ENCODE measurements at places on chromosomes 13 and 19.

- no peak overlapping the region for H3K4me3 ChIP-seq
- no peak overlapping the region for H3K27ac ChIP-seq
- DNase-seq: peak; percentile 57
Measured at GRCh38 chr19:38033658-38034491, 126.9 kb downstream of the SIPA1L3 start.

DNA sequence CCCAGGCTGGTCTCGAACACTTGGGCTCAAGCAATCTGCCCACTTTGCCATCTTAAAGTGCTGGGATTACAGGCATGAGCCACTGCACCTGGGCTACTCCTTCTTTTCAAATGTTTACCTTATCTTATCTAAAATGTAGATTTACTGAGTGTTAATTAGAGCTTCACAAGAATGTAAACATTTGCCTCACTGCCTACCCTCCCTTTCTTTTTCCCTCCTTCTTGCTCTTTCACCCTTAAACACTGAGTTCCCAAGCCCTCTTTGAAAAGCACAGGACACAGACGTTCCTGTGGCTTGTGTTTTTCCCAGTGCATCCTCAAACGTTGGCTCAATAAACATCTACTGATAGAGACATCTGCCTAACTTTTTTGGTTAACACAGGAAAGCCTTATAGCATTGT lies 32.7 kb upstream of the CYSLTR2 start:
- no peak overlapping the region for H3K27ac ChIP-seq
- H3K36me3 ChIP-seq: no peaks in the 10 kb centered on the region
- H3K27me3 ChIP-seq: no peaks in the 10 kb centered on the region
- no peak for DNase-seq

DNA sequence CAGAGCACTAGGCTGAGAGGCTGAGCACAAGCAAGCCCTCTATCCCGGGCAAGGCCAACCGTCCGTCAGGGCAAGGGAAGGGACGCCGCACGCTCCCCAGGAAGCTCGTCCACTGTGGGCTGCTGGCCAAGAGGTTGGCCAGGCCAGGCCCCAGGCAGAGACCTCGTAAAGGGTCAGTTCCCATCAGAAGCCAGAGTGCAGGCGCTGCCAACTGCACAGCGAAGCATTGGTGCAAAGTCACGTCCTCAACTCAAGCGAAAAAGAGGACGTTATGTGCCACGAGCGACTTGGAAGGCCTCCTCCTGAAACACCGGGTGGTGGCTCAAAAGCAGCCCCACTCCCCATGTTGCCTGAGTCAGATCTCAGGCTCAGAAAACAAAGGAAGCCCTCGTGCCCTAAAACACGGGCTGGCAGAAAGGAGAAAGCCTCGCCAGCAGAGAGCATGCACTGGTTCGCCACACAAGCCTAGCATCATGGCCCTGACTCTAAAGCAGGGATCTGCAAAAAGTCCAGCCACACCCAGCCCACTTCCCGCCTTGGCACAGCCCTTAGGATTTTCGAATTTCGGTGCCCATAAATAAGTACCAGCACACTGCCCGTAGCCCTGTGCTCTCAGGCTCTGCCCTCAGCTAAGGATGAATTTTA lies 4.7 kb downstream of the AKAP8 start:
- H3K27ac ChIP-seq: no peak overlapping the region
- H3K36me3 ChIP-seq: peaks cover 5% of the 10 kb centered on the region
- H3K27me3 ChIP-seq: no peaks in the 10 kb centered on the region
- no peak for DNase-seq

GRCh38 chr13:68666774-68667397 lies 1436.8 kb upstream of the PCDH9 start:
- H3K27ac ChIP-seq: no peak overlapping the region
- H3K36me3 ChIP-seq: no peaks in the 10 kb centered on the region
- no peak overlapping the region for H3K4me3 ChIP-seq
- H3K4me1 ChIP-seq: no peaks in the 10 kb centered on the region

- peaks cover 8% of the 10 kb centered on the region for H3K4me1 ChIP-seq
- no peaks in the 10 kb centered on the region for H3K27me3 ChIP-seq
- H3K36me3 ChIP-seq: no peaks in the 10 kb centered on the region
- no peak overlapping the region for H3K27ac ChIP-seq
- no peak for DNase-seq
Measured at GRCh38 chr13:25186187-25186586, 14.1 kb upstream of the AMER2 start.

- H3K36me3 ChIP-seq: no peaks in the 10 kb centered on the region
- H3K4me1 ChIP-seq: no peaks in the 10 kb centered on the region
- H3K27ac ChIP-seq: no peak overlapping the region
- no peak overlapping the region for H3K4me3 ChIP-seq
Measured at GRCh38 chr19:34832581-34833112, 59.6 kb upstream of the ZNF599 start.

DNA sequence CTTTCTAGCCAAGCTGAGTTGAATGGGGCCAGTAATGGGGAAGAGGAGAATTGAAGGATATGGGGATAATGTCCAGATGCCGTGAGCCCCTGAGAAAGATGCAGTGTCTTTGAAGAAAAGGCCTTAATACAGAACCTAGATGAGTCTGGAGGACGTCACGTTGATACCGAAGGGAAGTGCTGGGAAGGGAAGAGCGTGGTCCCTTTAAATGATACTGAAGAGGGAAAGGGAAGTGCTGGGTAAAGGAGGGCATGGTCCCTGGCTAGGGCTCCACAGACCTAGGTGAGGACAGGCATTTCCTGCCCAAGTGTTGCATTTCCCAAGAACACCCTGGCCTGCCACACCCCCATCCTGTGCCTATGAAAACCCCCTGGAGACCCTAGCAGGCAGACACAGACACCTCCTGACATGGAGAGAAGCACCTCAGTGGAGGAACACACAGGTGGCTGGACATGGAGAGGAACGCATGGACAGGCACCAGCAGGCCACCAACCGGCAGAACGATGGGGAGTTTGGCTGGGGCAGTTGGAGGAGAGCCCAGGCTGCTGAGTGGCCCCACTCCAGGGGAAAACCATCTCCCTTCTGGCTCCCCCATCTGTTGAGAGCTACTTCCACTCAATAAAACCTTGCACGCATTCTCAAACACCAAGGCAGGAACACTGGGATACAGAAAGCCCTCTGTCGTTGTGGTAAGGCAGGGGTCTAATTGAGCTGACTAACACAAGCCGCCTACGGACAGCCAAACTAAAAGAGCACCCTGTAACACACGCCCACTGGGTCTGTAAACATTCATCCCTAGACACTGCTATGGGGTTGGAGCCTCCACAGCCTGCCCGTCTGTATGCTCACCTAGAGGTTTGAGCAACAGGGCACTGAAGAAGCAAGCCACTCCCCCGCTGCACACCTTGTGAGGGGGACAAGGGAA lies 34.9 kb upstream of the POMP start:
- H3K4me1 ChIP-seq: no peaks in the 10 kb centered on the region
- no peaks in the 10 kb centered on the region for H3K27me3 ChIP-seq
- no peak overlapping the region for H3K4me3 ChIP-seq
- H3K36me3 ChIP-seq: no peaks in the 10 kb centered on the region
- no peak for DNase-seq
- no peak overlapping the region for H3K27ac ChIP-seq

DNA sequence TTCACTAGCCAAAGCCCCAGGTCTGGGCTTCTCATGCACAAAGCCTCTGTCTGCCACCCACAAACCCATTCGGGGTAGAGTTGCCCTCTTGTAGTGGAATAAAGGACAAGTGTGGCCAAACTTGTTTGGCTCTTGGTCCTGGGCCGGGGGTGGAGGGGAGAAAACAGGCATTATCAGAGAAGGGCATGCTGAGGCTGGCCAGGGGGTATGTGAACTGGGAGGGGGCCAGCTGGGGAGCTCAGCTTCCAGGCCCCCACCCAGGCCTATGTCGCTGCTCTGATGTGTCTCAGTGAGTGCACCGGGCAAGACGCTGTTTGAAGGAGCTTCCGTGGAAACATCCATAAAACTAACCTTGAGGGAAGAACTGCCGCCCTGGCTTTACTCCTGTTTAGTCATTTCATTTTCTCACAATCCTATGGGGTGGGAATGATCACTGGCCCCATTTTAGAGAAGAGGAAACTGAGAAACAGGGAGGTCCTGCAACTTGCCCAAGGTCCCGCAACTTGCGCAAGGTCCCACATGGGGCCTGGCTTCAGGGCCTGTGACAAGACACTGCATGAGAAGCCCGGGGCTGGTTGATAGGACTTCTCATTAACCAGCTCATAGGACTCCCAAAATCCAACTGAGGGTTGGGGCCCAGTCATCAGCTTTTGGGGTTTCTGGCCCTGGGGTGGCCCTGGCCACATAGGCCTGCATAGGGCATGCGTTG lies 30.8 kb downstream of the CCNE1 start:
- no peak for DNase-seq
- H3K4me3 ChIP-seq: peak overlapping the region; percentile 71
- H3K27ac ChIP-seq: no peak overlapping the region
- peaks cover 30% of the 10 kb centered on the region for H3K27me3 ChIP-seq
- no peaks in the 10 kb centered on the region for H3K36me3 ChIP-seq

GRCh38 chr13:108083056-108083455 lies 132.3 kb downstream of the LIG4 start:
- H3K27ac ChIP-seq: no peak overlapping the region
- H3K4me1 ChIP-seq: peaks cover 6% of the 10 kb centered on the region
- no peak for DNase-seq
- H3K36me3 ChIP-seq: no peaks in the 10 kb centered on the region
- no peaks in the 10 kb centered on the region for H3K27me3 ChIP-seq

- no peaks in the 10 kb centered on the region for H3K27me3 ChIP-seq
- H3K27ac ChIP-seq: no peak overlapping the region
- H3K4me3 ChIP-seq: no peak overlapping the region
- no peak for DNase-seq
- peaks cover 6% of the 10 kb centered on the region for H3K4me1 ChIP-seq
- H3K36me3 ChIP-seq: no peaks in the 10 kb centered on the region
Measured at GRCh38 chr13:53007872-53008271, 20.7 kb upstream of the OLFM4 start.

DNA sequence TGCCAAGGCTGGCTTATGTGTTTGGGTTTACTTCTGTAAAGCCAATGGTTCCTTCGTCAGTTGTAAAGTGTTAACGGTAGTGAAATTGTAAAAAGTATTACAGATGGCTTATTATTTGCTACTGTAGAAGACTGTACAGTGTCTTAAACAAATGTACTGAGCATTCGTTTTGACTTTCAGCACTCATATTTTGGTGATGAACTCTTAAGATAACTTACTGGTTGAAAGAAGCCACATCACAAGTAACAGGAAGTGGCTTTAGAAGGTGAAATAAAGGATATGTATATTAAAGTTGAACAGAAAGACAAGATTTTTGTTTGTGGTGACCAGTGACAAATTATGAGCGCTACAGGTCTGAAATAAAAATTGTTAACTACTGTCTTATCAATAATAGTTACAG lies 64.2 kb downstream of the URI1 start:
- no peaks in the 10 kb centered on the region for H3K27me3 ChIP-seq
- H3K4me3 ChIP-seq: no peak overlapping the region
- no peak overlapping the region for H3K27ac ChIP-seq
- peaks cover 22% of the 10 kb centered on the region for H3K36me3 ChIP-seq
- peaks cover 17% of the 10 kb centered on the region for H3K4me1 ChIP-seq

DNA sequence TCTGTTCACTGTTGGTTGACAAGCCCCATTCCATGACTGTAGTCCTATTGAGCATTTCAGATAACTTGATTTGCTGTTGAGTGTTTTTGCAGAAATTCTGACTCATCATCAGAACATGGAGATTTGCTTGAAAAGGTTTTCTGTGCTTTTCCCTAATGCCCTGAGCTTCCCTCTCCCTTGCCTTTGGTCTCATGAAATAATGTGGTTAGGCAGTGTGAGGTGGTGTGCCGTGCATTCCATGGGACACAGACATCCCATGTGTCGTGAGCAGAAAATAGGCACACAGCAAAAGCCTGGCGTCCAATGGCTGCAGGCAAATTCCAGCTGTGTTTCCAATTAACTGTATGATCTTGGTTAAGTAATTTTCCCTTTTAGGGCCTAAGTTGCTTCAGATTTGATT lies 197.4 kb downstream of the DLEU7 start:
- no peak overlapping the region for H3K27ac ChIP-seq
- H3K4me1 ChIP-seq: peaks cover 7% of the 10 kb centered on the region
- no peak overlapping the region for H3K4me3 ChIP-seq
- DNase-seq: no peak
- no peaks in the 10 kb centered on the region for H3K27me3 ChIP-seq

- H3K4me1 ChIP-seq: peaks cover 13% of the 10 kb centered on the region
- peak overlapping the region; percentile 43 for H3K4me3 ChIP-seq
- peak; percentile 56 for DNase-seq
Measured at GRCh38 chr19:45323671-45324081, 1.0 kb upstream of the CKM start.

DNA sequence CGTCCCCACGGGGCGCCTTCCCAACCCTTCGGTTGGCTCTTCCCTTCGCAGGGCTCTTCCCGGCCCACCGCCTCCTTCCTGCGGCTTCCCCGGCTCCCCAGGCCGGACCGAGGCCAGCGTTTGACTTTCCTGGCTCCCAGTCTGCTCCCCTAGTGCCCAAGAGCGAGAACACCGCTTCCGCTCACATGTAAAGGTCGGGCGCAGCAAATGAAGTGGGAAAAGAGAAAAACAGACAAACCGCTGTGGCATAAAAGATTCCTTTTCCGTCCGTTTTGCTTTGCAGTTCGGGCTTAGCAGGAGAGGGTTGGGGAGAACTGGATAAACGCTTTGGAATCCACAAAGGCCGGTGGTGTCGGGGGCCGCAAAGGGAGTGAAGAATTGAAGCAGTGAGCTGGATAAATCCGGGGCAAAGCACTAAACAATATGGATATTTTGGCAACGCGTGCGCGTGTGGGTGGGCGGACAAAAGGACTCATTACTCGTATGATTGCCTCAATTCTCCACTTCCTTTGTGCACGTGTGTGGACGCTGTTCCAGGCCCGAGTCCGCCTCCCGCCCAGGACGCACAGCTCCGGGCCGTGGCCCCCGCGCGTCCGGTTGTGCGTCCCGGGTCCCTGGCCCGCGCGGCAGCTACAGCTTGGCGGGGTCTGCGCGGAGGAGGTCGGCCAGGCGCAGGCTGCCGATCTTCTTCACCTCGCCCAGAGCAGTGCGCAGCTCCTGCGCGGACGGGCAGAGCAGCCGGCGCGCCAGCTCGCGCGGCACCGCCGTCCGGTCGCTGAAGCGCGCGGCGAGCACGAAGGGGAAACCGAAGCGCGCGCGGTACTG lies 8.6 kb upstream of the CDX2 start:
- H3K36me3 ChIP-seq: no peaks in the 10 kb centered on the region
- H3K4me1 ChIP-seq: peaks cover 9% of the 10 kb centered on the region
- H3K4me3 ChIP-seq: peak overlapping the region; percentile 26

DNA sequence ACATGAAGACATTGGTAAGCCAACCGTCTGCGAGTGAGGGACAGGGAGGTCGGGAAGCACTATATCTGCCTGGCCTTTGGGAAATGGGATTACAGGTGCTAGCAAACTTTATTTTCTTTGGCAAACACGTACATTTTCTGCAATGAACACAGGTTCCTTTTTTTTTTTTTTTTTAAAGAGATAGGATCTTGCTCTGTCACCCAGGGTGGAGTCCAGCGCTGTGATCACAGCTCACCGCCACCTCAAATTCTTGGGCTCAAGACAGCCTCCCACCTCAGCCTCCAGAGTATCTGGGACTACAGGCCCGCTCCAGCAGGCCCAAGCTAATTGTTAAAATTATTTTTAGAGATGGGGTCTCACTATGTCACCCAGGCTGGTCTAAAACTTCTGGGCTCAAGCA lies 24.2 kb downstream of the ELAVL1 start:
- H3K4me3 ChIP-seq: no peak overlapping the region
- H3K36me3 ChIP-seq: no peaks in the 10 kb centered on the region
- DNase-seq: no peak
- H3K27me3 ChIP-seq: no peaks in the 10 kb centered on the region
- no peak overlapping the region for H3K27ac ChIP-seq

Data from neural progenitor cell (in vitro differentiated cells).